Effector memory CD4-positive, alpha-beta T cell (primary cell): ENCODE measurements at places on chromosomes 13 and 19.

DNA sequence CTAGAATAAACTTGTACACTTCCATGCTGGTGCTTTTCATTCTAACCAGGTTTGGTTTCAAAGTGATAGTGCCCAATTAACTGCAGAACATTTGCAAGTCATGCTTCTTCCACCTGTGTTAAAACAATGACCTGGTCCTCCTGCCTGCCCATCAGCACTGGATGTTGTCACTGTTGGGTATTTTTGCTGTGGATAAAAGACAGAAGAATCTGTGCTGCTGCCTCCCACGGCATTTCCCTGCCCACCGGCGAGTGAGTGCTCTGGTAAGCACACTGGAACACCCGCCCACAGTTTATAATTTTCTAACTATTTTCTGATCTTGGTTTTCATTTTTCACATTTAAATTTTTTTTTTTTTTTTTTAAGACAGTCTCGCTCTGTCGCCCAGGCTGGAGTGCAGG, 2.3 kb upstream of the AKAP8 start:
- DNase-seq: no peak

DNA sequence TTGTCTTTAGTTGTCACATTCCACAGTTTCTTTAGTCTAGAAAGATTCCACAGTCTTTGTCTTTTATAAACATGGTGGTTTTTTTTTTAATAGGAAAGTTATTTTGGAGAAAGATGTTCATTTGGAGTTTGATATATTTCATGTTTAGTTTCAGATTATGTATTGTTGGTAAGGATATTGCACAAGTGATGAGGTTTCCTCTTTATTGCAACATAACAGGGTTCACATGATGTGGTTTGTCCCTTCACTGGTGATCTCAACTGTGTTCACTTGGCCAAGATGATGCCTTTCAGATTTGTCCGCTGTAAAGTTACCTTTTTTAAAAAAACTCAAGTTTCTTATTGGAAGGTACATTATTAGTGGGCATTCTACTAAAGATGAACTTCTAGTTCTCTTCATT, 3.2 kb downstream of the ZNF230 start:
- DNase-seq: no peak

- no peak for DNase-seq
Measured at GRCh38 chr13:23754997-23755396, 134.2 kb downstream of the MIPEP start.

DNA sequence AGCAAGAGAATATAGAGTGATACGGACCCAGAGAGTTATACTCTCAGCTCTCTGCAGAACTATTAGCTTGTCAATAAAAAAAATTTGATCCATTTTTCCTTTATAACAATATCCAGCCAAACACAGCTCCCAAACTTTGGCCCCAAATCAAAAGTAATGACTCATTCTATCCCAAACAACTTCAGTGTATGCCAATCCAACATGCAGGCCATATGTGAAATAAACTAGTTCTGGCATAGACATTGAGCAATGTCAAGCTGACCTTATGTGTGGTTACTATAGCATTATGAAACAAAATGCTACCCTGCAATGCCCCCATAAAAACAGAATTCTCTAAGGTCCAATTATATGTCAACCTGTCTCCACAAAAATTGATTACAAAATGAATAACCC, 209.5 kb downstream of the DNAJC15 start:
- DNase-seq: no peak

- no peak for DNase-seq
Measured at GRCh38 chr13:23618341-23618740, 48.1 kb downstream of the TNFRSF19 start.

GRCh38 chr19:6667114-6667627, 2.8 kb downstream of the TNFSF14 start:
- peak; percentile 31 for DNase-seq
